Skeletal muscle tissue (tissue), 5 donors: ENCODE measurements at places on chromosomes 16 and 17. TPM values are rescaled to one million over a fixed set of nuclear protein-coding genes. Genes with fewer than 3 reads are reported as not detected.

Gene ZNF646
- total RNA-seq, result 9.4 TPM

Gene TNRC6C
- total RNA-seq, result 12.5 TPM

Gene EPX
- total RNA-seq, result 0.52 TPM

Gene SLC16A11
- total RNA-seq, result not detected

Gene TSR3
- 48.5 TPM for total RNA-seq

Gene OR1F1
- not detected for total RNA-seq

Gene UBE2Z
- 29.2 TPM for total RNA-seq

Gene EFCAB13
- total RNA-seq, result 5.2 TPM

Gene MT4
- not detected for total RNA-seq

Gene RNF227
- 2.6 TPM for total RNA-seq

Gene AANAT
- total RNA-seq, result not detected
